ENCODE measurements at places on chromosomes 4 and X. TPM values are rescaled to one million over a fixed set of nuclear protein-coding genes. Genes with fewer than 3 reads are reported as not detected.

- DNase-seq, result peak; percentile 46
Measured at GRCh38 chrX:13647709-13648212, 5.2 kb upstream of the TCEANC start.

GRCh38 chrX:85109235-85109634 is 105.6 kb downstream of the APOOL start:
- peak; percentile 1 for DNase-seq

GRCh38 chrX:133045986-133046385 is 50.9 kb downstream of the USP26 start:
- DNase-seq, result no peak

- DNase-seq, result no peak
Measured at GRCh38 chrX:134806707-134807038, 148.4 kb upstream of the PLAC1 start.

DNA sequence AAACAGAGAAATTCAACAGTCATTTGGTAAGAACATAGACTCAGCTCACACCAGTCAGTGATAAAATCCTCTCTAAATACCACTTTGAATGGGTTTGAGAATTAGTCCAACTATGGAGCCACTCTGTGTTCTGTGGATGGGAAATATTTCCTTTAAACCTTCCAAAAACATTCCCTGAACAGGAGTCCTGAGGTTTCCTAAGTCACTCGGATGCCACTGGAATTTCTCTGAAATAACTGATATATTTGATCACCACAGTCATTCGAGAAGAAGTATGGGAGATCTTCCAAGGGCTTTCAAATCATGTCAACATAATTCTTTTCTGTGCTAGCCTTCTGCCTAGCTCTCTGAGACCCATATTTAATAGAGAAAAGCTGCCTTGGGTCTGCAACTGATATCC is 958.6 kb downstream of the STIM2 start:
- no peak for DNase-seq

DNA sequence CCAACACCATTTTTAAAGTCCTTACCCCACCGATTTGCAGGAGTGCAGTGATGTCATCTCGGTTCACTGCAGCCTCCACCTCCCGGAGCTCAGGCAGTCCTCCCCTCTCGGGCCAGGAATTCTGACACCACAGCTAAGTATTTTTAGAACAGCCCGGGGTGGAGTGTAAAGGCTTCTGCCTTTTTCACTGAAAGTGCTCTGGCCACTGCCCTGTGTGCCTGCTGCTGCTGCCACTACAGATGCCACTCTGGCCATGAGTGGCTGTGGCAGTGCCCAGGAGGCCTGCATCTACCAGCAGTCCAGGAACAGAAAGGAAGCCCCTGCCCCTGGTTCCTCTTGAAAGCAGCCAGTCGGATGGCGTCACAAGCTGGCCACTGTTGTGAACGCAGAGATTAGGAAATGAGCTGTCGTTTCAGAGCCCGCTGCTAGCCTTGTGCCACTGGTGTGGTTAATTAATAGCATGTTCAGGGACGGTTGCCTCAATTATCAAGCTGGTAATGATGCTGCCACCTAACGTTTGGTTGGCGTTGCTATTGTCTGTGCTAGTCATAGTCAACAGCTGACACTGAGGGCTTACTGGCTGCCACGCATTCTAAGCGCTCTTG is 23.6 kb upstream of the TBC1D14 start:
- no peak for DNase-seq

DNA sequence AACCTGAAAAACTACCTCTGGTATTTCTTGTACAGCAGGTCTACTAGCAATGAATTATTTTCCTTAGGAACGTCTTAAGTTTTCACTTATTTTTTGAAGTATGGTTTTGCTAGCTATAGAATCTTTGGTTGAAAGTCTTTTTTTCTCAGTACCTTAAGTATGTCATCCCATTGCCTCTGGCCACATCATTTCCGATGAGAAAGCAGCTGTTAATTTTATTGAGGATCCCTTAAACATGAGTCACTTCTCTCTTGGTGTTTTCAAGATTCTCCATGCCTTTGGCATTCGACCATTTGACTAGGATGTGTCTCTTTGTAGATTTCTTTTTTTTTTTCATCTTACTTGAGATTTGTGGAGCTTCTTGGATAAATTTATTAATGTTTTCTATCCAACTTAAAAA is 803.8 kb upstream of the AMOT start:
- DNase-seq, result no peak

GRCh38 chrX:47358387-47359065 is 11.9 kb upstream of the ZNF157 start:
- DNase-seq, result peak; percentile 3

DNA sequence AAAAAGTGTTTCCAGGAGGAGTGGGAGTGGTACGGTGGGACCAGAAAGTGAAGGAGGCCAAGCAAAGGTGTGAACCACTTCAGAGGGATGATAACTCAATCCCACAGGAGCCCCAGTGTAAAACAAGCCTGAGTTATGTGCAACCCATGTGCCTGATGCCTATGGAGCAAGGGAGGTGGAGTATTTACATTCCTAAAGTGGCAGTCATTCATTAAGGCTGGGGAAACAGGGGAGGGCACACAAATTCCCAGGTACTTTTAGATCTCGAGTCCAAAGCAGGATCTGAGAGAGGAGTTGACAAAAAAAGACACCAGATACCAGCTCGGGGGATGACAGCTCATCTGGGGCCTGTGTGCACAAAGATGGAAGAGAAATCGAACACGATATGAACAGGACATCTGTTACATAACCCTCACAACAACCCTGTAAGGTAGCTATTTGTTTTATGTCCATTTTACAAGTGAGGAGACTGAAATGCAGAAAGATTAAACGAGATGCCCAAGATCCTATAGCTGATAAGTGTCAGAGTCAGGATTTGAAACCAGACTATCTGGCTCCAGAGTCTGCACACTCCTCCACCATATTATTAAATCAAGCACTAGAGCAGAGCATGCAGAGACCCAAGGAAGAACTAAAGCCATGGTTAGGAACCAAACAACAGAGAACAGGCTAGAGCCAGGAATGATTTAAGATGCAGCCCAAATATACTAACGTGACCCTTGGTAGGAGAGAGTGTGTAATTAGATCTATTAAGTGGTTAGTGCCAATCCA is 91.9 kb upstream of the MAPK10 start:
- no peak for DNase-seq

DNA sequence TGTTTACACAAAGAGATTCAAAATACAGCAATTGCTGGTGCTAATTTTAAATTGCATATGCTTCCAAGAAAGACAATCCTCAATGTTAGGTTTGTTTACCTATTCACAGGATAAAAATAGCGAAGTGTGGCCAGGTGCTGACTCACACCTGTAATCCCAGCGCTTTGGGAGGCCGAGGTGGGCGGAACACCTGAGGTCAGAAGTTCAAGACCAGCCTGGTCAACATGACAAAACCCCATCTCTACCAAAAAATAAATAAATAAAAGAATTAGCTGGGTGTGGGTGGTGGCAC is 77.7 kb downstream of the OPHN1 start:
- DNase-seq, result no peak

Gene GLRB
- not detected for total RNA-seq

Gene KLB
- total RNA-seq, result not detected

Gene ETDB
- total RNA-seq, result not detected

Gene SLC4A4
- 0.06 TPM for total RNA-seq

Gene IL1RAPL1
- not detected for total RNA-seq

Gene RBM47
- total RNA-seq, result 0.16 TPM

Gene AADAT
- not detected for total RNA-seq

Gene IL3RA
- not detected for total RNA-seq

Gene MAGEB6B
- total RNA-seq, result not detected

Gene RNF175
- not detected for total RNA-seq

Gene BEND2
- total RNA-seq, result not detected

Gene LRP2BP
- 0.41 TPM for total RNA-seq

Gene SPANXD
- total RNA-seq, result not detected

Gene FRG2
- total RNA-seq, result 0.12 TPM

Gene PLXNB3
- total RNA-seq, result 4.2 TPM

Gene ERAS
- 0.70 TPM for total RNA-seq

Gene LRRC66
- total RNA-seq, result 0.06 TPM
